ENCODE measurements at places on chromosomes 12 and 14. TPM values are rescaled to one million over a fixed set of nuclear protein-coding genes. Genes with fewer than 3 reads are reported as not detected.

GRCh38 chr12:52070185-52070925, 577 bp downstream of the ATG101 start:
- peaks cover 12% of the 10 kb centered on the region for H3K4me1 ChIP-seq
- H3K4me3 ChIP-seq: peak overlapping the region; percentile 98
- H3K27me3 ChIP-seq: peaks cover 12% of the 10 kb centered on the region
- H3K36me3 ChIP-seq: peaks cover 10% of the 10 kb centered on the region
- H3K27ac ChIP-seq: peak overlapping the region; percentile 77

GRCh38 chr12:109479761-109480160, 2.3 kb downstream of the UBE3B start:
- H3K27me3 ChIP-seq: peaks cover 10% of the 10 kb centered on the region
- H3K27ac ChIP-seq: no peak overlapping the region
- no peak for DNase-seq
- H3K4me1 ChIP-seq: peaks cover 41% of the 10 kb centered on the region

IFNG-AS1 gene
- not detected for total RNA-seq

CD4 gene
- total RNA-seq: 4.7 TPM

DNA sequence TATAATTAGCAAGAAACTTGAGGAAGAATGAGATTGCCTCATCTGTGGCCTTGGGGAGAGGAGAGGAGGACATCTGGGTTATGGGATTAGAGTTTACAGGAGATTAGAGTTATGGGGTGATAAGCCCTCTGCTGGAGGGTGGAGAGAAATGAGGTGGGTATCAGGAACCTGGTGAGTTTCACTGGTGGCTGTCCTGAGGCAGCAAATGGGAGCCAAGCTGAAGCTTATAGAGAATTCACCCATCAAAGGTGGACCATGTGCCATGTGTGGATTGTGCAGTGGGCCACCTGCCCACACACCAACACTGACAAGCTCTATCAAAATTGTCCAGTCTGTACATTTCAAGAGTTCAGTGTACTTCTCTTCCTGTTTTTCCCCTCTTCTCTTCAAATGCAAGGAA, 135.3 kb downstream of the AEBP2 start:
- peaks cover 2% of the 10 kb centered on the region for H3K27me3 ChIP-seq
- H3K4me1 ChIP-seq: peaks cover 23% of the 10 kb centered on the region
- H3K4me3 ChIP-seq: no peak overlapping the region
- no peak overlapping the region for H3K27ac ChIP-seq

DNA sequence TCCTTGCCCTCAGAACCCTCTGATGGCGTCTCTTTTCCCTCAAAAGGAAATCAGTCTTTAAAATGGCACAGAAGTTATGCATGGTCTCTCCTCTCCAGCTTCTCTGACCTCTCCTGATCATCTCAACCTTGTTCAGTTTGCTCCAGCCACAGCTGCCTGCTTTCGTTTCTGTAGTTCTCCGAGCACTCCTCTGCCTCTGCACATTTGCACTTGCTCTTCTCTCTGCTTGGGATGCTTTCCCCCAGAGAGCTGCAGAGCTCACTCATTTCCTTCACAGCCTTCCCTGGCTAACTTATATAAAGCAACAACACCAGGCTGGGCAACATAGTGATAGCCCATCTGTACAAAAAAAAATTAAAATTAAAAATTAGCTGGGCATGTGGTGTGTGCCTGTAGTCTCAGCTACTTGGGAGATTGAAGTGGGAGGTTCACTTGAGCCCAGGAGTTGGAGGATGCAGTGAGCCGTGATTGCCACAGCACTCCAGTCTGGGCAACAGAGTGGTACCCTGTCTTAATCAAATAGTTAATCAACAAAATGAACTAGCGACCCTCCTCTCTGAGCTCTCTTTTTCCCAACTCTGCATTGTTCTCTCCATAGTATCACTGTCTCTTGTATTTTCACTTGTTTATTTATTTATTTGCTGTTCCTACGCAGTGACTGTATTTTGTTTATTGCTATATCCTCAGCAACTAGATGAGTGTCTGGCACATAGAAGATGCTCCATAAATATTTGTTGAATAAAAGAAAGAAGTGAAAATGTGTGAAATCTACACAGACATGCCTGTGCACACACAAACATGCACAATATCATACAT, 37.7 kb downstream of the PPFIBP1 start:
- DNase-seq: no peak
- no peaks in the 10 kb centered on the region for H3K27me3 ChIP-seq
- no peak overlapping the region for H3K27ac ChIP-seq
- peaks cover 57% of the 10 kb centered on the region for H3K4me1 ChIP-seq
- H3K36me3 ChIP-seq: peaks cover 4% of the 10 kb centered on the region

- H3K27ac ChIP-seq: no peak overlapping the region
- no peak for DNase-seq
- no peak overlapping the region for H3K4me3 ChIP-seq
- H3K4me1 ChIP-seq: peaks cover 15% of the 10 kb centered on the region
These were observed 62.7 kb upstream of the KCNH3 start for GRCh38 chr12:49476091-49476490.

MORN3 gene
- 1.2 TPM for total RNA-seq

DNA sequence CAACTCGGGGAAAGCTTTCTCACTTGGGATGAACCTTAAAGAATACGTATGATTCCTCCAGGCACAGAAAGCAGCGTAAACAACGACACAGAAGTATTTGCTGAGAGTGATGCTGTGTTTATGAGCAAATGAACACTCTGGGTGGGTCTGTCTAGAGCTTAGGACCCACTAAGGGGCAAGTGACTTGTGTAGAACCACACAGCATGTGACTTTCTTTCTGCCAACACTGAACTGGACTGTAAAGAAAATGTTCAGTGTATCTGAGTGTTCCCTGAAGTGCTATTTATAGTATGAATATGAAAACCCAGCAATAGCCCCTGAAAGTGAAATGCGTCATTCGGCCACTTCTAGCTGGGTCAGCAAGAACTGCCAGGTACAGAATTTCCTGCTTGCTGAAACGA, 78.5 kb downstream of the ST8SIA1 start:
- H3K4me3 ChIP-seq: no peak overlapping the region
- no peak for DNase-seq
- no peaks in the 10 kb centered on the region for H3K36me3 ChIP-seq
- no peak overlapping the region for H3K27ac ChIP-seq
- no peaks in the 10 kb centered on the region for H3K4me1 ChIP-seq

- no peak overlapping the region for H3K4me3 ChIP-seq
- DNase-seq: no peak
- H3K36me3 ChIP-seq: no peaks in the 10 kb centered on the region
- no peak overlapping the region for H3K27ac ChIP-seq
- H3K4me1 ChIP-seq: peaks cover 6% of the 10 kb centered on the region
These were observed 144.1 kb upstream of the WSCD2 start for GRCh38 chr12:107984973-107985372.

DNA sequence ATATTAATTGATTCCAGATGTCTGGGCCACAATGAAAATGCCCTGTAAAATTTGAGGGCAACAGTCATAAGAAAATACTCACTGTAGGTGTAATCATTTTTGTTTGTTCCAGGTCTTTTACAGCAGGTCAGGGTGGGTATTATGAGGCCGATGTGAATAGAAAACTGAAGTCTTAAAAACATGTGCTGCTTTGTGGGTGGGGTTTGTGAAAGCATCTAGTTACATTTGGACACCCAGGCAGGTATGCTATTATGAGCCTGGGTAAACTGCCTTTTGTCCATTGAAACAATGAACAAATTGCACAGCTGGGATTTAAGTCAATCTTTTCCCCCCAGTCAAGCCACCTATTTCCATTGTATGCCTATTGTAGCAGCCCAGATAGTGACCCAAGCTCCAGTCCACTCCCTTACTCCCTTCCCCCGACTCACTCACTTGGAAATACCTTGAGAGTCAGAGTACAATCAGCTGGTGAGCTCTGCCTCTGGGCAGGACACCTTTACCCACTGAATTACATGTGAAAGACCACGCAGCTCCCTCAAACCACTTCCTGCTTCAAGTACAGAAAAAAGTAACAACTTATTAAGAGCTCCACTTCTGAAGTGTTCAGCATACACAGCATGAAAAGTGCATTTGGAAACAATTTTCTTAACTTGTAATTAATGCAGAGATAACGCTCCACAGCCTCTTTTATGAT, 1.8 kb downstream of the IGF1 start:
- DNase-seq: no peak
- no peaks in the 10 kb centered on the region for H3K36me3 ChIP-seq

DNA sequence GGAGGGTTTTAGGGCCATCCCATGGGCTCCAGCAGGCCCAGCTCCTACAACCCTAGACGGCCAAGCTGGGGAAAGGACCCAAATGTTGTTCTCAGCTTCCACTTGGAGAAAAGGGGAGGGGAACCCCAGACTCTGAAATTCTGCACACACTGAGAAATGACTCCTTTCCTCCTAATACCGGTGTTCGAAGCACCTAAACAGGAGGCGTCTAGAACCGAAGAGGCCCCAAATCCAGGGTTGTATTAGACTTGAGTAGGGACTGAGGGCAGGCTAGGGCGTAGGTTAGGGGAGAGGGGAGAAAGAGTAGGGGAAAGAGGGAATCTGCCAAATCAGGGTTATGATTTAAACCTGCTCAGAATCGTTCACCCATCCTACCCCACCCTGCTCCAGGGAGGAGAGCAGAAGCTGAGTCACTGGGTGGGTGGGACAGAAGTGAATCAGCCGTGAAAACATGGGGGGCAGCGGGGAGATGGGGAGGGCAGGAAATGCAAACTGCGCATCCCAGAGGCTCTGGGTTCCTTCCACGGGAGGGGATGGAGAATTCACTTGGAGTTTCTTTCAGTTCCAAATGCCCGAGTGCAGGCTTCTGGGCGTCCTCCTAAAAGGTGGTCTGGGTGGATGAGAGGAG, 1.0 kb downstream of the IGFBP6 start:
- H3K27me3 ChIP-seq: peaks cover 22% of the 10 kb centered on the region
- no peaks in the 10 kb centered on the region for H3K36me3 ChIP-seq
- no peak for DNase-seq
- peaks cover 50% of the 10 kb centered on the region for H3K4me1 ChIP-seq
- no peak overlapping the region for H3K27ac ChIP-seq
- peak overlapping the region; percentile 85 for H3K4me3 ChIP-seq

GRCh38 chr12:6038160-6038559, 86.3 kb downstream of the VWF start:
- peaks cover under 1% of the 10 kb centered on the region for H3K36me3 ChIP-seq
- no peak overlapping the region for H3K27ac ChIP-seq
- H3K4me1 ChIP-seq: peaks cover 13% of the 10 kb centered on the region
- H3K4me3 ChIP-seq: no peak overlapping the region
- H3K27me3 ChIP-seq: peaks cover 3% of the 10 kb centered on the region

DNA sequence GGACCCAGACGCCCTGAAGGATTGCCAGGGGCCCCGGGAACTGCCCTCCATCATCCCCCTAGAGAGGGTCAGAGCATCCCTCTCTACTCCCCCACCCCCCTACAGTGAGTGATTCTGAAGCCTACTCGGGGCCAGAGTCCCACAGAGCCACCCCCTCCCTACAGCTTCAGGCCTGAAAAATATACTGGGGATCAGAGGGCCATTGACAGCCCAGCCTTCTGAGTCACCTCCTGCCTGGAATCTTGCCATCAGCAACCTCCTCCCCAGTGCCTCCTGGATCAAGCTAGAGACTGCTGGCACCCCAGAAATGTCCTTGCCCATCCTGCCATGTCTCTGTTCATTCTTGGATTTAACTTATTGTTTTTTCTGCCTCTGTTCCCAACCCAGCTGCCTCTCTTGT, 21.7 kb upstream of the MIA2 start:
- H3K4me3 ChIP-seq: no peak overlapping the region
- H3K27me3 ChIP-seq: no peaks in the 10 kb centered on the region
- H3K4me1 ChIP-seq: peaks cover 9% of the 10 kb centered on the region
- DNase-seq: no peak
- no peak overlapping the region for H3K27ac ChIP-seq
- H3K36me3 ChIP-seq: no peaks in the 10 kb centered on the region

- H3K4me1 ChIP-seq: peaks cover 25% of the 10 kb centered on the region
- peaks cover 5% of the 10 kb centered on the region for H3K36me3 ChIP-seq
- H3K4me3 ChIP-seq: no peak overlapping the region
- DNase-seq: no peak
- no peak overlapping the region for H3K27ac ChIP-seq
These were observed 2.6 kb upstream of the PHC1 start for GRCh38 chr12:8911606-8912268.

ZDHHC22 gene
- total RNA-seq: 12.0 TPM
